ENCODE measurements at places on chromosomes 7 and 10.

- DNase-seq = no peak
Observed at GRCh38 chr10:609868-610545, 79.5 kb downstream of the DIP2C start.

DNA sequence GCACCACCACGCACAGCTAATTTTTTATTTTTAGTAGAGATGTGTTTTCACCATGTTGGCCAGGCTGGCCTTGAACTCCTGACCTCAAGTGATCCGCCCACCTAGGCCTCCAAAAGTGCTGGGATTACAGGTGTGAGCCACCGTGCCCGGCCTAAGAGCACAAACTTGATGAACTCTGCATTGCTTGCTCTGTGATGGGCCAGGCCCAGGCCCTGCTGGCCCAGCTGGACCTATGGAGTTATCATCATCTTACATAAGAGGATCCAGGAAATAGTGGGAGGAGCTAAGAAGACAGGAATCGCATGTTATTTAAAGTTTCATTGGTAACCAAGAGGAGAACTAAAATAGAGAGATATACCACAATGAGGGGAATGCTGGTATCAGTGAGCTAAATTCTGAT, 86.9 kb downstream of the DAGLB start:
- DNase-seq = no peak

- no peak for DNase-seq
Observed at GRCh38 chr10:44916429-44916828, 5.3 kb downstream of the TMEM72 start.

- no peak for DNase-seq
Observed at GRCh38 chr10:63494951-63495350, 26.2 kb upstream of the REEP3 start.

DNA sequence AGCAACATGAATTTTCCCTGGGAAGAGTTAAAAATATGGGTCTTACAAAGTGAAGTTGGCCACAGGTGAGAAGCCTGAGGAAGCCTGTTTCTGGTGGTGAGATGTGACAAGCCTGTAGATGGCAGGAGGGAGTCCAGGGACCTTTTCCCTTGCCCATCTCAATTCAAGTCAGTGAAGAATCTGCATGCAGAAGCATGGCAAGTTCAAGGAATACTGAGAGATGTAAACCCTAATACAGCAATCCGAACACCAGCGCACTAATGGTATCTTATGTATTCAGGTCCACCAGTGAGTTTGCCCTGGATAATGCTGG, 73.6 kb downstream of the RHOBTB1 start:
- no peak for DNase-seq
